ENCODE measurements at places on chromosomes 5 and 9. TPM values are rescaled to one million over a fixed set of nuclear protein-coding genes. Genes with fewer than 3 reads are reported as not detected.

WNK2 gene
- total RNA-seq = 3.7 TPM

MEIKIN gene
- 1.2 TPM for total RNA-seq

OR1Q1 gene
- not detected for total RNA-seq

HSPB3 gene
- not detected for total RNA-seq

SPATA6L gene
- total RNA-seq = 6.7 TPM

TTC16 gene
- total RNA-seq = 0.30 TPM

NCS1 gene
- 171 TPM for total RNA-seq

NPR3 gene
- total RNA-seq = 15.2 TPM

ELOVL7 gene
- total RNA-seq = 10.5 TPM

BTNL8 gene
- 0.29 TPM for total RNA-seq

Data from aorta (tissue), 5 donors.